ENCODE measurements at places on chromosomes 3 and 15.

DNA sequence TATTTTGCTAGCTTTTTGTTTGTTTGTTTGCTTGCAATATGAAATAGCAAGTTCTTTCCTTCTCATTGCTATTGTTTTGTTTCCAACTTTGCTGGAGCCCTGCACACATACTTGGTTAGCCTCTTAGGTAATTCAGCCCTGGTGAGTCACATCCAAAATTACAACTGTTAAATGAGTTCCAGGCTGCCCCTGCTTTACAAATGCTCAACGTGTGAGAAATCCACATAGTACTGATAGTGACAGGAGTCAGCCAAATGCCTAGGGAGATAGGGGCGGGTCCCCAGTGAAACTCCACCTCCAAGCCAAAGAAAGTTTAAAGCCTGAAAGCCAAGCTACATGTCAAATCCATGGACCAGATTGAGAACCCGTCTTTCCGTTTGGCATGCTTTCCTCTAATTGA, 81.3 kb upstream of the RNF7 start:
- DNase-seq: no peak

DNA sequence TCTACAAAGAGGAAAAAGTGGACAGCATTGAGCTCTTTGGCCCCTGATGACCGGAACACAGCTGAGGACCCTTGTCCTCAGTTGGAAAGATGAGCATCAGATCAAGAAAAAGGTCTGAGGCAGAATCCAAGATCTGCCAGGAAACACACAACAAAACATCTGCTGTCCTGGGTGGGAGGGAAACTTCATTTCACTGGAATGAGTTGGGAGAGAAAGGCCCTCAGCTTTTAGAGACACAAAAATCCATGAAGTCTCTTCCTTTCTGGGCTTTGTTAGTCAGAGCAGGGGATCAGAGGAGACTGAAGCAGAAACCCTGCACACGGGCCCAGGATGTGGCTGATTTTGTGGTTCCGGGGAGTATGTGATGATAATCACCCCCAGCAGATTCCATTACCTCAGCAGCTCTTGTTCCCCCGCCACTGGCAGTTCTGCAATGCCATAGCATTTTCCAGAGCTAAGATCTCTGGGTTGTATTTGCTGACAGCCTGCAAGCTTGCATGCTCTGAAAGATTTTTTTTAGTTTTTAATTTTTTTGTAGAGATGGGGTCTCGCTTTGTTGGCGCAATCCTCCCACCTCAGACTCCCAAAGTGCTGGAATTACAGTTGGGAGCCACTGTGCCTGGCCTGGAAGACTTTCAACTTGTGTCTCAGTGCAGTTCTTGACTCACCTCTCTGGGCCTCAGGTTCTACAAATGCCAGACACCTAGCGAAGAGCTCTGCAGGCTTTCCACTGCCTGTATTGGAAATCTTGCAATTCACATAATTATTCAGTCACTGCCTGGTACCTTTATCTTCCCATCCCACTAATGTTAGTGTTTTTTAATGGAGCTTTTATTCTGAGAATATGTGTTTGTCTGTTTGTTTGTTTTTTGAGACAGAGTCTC, 5.8 kb upstream of the TATDN2 start:
- peak; percentile 61 for DNase-seq

DNA sequence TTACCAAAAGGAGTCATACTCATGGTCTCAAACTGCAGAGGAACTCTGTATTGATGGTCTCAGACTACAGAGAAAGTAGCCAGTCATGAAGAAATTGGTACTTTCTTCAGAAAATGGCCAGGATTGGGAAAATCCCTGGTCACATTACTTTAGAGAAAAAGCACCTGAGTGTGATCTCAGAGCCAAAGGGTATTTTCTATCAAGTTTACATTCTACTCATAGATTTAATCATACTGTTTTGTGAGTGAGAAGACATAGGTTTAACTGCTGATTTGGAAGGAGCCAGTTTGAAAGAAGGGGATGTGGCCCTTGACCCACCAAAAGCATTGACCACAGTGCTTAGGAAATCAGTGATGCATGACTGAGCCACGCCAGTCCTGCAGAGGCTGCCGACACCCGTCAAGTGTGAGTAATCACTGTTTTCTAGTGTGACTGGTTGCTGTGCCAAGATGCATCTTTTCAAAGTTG, 203.6 kb downstream of the AKAP13 start:
- DNase-seq: no peak

DNA sequence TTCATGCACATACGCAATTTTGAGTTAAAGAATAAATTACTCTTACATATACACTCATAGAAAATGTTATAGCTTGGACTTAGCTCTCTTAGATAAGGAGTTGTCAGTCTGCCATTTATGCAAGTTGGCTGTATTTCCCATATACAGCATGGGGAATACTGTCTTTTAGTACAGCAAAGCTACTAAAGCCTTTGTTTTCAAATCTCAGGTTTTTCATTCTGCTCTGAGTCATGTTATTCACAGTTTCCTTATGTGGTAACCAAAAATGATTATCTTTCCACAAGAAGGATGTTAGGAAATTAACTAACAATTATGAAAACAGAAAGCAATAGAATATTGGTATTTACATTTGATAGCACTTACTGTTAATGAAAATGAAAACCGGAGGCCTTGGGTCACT, 4.3 kb upstream of the TIPARP start:
- DNase-seq: no peak

DNA sequence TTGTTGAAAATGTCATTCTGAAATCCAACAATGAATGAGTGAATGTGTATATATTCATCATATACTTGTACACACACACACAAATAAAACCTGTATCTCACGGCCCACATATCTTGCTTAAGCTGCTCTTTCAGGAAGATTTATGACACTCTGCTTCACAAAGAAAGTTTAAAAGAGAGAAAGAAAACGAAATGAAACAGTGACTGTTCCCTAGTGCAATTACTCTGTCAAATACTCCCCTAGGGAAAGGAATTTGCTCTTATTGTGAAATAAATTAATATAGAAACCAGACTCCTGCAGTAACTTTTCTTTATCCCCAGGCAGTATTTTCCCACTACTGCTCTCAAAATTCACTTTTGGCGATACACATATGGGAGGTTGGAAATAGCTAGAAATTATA, 329.1 kb downstream of the VPS13C start:
- no peak for DNase-seq

DNA sequence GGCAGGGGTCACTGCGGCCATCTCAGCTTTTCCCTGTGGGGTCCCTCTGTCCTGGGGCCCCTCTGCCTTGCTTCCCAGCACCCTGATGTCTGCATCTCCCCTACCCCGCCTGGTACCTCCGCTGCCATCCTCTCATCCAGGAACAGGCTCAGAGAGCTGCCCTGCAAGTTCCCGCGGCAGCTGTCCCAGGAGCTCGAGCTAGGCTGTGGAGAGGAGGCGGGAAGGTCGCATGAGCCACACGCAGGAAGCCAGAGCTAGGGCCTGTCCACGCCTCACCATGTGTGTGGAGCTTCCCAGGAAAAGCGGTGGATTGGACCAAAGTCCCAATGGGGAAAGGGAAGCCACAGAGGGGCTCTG, 12.5 kb downstream of the PLA2G4B start:
- DNase-seq: no peak

GRCh38 chr15:69081310-69082004, 67.0 kb downstream of the NOX5 start:
- no peak for DNase-seq

DNA sequence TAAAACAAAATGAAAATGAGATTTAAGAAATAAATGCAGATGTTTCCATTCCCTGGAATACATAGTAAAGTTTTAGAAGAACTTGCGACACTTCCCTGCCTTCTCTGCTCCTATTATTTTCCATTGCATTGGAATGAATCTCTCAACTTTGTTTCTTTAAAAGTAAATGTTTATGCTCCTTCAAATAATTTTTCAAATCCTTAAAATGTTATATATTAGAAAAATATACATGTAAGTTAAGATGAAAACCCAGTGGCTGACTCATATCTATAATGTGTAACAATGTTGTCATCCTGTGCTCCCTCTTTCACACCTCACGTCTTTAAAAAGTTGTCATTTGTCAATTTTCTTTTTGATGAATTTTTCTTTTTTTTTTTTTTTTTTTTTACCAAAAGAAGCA, 3.6 kb downstream of the RBMS3 start:
- no peak for DNase-seq

- DNase-seq: no peak
Measured at GRCh38 chr3:149247929-149248691, 26.5 kb upstream of the CP start.

- DNase-seq: no peak
Measured at GRCh38 chr15:32844118-32844711, 126.4 kb downstream of the GREM1 start.

DNA sequence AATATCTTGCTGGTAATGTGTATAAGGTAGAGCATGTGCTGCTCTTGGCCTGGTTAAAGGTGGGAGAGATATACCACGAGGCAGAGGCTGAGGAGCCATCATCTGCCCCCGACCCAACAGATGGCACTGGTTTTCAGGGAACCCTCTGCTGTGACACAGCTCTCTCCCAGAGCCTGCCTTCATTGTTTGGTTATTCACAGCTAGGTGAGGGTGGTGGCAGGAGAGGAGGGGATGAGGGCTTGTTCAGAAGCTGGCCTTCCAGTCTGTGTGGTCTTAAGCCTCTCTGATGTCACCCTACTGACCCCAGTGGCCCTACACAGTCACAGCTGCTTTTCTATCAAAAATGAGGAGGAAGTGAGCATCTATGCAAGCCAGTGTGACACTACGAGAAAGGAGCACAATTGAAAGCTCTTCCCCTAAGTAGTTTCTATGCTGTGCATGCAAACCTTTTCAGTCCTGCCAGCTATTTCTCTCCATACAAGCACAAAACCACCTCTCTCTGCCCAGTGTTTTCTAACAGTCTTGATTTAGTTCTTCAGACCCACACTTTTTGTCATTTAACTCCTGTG, 258.4 kb upstream of the AGTR1 start:
- no peak for DNase-seq

DNA sequence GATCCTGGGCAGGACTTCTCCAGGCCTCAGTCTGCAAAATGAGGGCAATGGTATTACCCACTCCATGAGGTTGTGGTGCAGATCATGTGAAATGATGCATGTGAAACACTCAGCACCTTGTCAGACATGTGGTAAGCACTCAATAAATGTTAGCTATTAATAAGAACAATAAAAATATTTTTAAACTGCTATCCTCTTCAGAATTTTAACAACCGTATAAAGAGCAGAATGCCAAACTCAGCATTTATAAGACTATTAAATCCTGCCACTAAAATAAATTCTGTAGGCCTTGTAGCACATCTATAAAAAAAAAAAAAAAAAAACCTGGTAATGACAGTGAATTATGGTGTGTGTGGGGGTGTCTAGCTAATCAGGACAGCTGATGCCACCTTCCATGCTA, 213.9 kb upstream of the UMPS start:
- no peak for DNase-seq

- DNase-seq: no peak
Measured at GRCh38 chr3:55579496-55579895, 92.4 kb upstream of the WNT5A start.

GRCh38 chr3:70829092-70829491, 516.7 kb upstream of the MDFIC2 start:
- DNase-seq: no peak

DNA sequence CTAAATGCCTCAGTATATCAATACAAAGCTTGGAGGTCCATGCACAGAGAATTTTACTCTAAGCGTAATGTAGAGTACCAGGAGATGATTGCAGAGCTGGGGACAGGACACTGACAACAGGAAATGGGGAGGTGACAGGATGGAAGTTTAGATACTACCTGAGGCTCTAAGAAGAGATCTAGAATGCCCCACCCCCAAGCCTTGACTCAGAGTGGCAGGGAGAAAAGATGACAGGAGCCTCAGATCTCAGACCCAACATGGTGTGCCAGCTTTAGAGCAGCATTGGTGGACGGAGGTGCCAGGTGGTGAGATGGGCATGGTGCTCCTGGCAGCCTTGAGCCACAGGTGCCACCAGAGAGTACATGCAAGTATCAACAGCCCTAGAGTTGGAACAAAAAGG, 62.5 kb downstream of the LYZL4 start:
- no peak for DNase-seq

GRCh38 chr3:37072892-37073291, 79.6 kb downstream of the MLH1 start:
- no peak for DNase-seq

DNA sequence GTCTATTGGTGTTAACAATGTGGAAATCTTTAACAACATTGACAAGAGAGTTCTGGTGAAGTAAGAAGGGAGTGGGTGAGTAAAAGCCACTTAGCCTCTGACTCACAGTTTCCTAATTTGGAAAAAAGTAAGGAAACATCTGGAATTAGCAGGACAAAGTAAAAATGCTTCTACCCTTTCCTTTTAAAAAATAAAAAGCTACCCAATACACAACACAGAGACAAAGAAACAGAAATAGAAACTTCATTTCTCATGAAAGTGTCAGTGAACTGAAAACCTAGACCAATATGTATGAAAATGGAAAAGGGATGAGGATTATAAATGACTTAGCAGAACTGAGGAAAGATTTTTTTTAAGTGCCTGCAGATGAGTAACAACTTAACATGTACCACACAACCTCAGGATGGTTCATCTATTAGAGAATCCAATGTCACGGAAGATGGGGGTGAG, 65.4 kb downstream of the SSR3 start:
- DNase-seq: no peak

DNA sequence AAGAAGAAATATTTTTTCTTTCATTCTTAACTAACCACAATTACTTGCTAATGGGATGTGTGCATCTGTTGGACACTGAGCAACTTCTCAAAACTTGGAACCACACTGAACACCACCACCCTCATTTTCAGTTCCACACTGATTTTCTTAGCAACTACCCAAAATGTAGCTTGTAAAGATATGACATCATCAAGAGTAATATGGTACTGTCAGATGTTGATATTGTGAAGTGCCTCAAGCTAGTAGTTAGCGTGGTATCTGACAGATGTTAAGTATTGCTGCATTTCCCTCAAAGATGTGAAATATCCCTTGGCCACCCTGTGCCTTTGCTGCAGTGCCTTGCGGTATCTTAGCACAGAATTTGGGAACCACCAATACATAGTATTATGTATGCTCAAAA, 9.3 kb downstream of the RFTN1 start:
- DNase-seq: no peak

- DNase-seq: no peak
Measured at GRCh38 chr3:12394569-12395271, 89.6 kb upstream of the TSEN2 start.

DNA sequence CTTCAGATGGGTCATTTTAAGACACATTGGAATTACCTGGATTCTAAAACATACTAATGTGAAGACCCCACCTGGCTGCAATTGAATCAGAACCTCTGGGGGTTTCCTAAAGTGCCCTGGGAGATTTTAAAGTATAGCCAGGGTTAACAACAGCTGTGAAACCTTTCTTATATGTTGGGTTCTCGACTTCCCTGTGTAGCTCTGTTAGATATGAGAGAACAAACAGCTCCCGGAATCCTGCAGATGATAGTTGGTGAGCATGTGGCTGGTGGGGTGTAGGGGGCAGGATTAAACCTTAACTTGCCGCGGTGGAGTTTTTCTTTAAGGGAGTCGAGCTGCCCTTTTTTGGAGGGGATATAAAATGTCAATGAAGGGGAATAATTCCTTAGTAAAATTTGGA, 12.1 kb downstream of the PLCL2 start:
- no peak for DNase-seq

All from stimulated activated CD8-positive, alpha-beta memory T cell treated with anti-CD3 and anti-CD28 coated beads, Interleukin-4, amount 100 ng/mL, for 1 hour (primary cell).